ENCODE measurements at places on chromosomes 16 and 17.

DNA sequence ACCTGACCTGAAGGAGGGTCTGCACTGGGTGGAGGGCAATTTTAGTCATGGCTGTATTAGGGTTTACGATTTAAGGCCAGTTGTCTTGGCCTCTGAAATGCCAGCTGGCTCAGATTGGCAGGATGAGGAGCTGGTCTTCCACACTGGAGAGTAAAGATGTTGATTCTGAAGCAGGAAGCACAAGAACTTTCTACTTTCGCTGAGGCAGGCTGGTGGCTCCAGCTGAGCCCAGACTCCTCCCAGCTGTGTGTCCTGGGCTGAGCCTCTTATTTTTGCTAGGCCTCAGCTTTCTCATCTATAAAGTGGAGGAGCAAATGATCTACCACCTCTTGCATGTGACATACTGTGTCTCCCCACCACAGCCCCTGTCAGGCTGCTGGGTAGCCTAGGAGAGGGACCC is 74.4 kb downstream of the MRM1 start:
- DNase-seq = no peak

- no peak for DNase-seq
Measured at GRCh38 chr17:60361889-60362288, 30.0 kb downstream of the USP32 start.

GRCh38 chr17:12605222-12605621 is 60.5 kb upstream of the MYOCD start:
- no peak for DNase-seq

DNA sequence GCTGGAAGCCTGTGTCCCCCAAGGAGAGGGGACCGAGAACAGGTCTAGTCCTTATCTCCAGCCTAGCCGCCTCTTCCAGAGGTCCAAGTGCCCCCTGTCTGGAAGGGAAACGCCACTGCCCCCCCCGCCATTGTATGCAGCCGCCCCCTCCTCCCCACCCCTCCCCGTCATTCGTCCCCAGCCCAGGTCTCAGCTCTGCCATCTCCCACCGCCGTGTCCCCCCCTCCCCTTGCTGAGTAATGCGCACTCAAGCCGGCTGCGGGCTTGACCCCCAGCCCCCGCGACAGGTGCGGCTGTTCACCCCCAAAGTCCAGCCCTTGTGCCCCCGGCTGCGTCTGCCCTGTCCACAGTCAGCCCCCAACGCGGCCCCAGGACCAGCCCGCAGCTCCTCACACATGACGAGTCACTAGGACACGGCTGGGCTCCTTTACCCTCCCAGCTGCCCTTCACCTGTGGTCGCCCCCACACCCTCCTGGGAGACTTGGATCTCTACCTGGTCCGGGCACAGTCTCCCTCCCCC is 622 bp downstream of the GPRC5B start:
- no peak for DNase-seq

- no peak for DNase-seq
Measured at GRCh38 chr16:50613281-50613963, 65.2 kb downstream of the NKD1 start.

DNA sequence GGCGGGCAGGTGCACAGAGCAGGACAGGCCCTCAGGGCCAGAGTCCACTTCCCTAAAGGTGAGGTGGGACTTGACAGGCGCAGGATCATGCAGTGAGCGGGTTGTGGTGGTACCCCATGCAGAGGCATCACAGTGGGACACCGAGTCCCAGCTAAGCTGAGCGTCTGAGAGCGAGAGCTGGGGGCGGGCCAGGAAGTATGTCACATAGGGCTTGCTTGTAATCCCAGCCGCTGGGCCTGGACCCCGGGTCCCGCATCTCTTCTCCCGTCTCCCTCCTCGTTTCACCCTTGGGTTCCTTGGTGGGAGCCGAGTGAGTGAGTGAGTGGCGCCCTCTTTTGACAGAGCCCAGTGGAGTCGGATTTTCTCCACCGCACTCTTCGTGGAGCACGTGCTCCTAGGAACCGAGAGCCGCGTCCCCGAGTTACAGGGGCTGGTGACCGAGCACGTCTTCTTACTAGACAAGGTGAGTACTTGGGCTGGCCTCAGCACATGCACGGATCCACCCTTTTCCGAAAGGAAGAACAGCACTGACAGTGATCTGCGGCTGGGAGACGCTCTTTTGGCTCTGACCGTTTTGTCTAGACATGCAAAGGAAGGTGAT is 50.8 kb upstream of the ENDOV start:
- DNase-seq = no peak

DNA sequence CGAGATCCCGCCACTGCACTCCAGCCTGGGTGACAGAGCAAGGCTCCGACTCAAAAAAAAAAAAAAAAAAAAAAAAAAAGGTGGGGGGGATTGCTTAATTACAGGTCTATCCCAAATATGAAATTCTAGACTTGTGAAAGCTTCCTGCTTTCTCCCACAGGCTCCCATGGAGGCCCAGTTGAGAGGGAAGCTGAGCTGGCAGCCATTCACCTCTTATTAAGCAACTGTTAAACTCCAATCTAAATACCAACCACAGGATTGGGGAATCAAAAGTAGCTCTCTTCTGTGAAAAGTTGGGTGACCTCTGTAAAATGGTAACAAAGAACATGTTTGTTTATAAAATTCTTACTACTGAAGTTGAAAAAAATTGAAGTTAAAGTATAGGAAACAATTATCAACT is 45.8 kb upstream of the STAC2 start:
- no peak for DNase-seq

- DNase-seq = no peak
Measured at GRCh38 chr17:41629316-41629715, 4.9 kb upstream of the KRT17 start.

GRCh38 chr17:80941171-80941570 is 50.5 kb upstream of the CHMP6 start:
- no peak for DNase-seq

GRCh38 chr16:1079341-1079740 is 6.8 kb downstream of the SSTR5 start:
- DNase-seq = no peak

DNA sequence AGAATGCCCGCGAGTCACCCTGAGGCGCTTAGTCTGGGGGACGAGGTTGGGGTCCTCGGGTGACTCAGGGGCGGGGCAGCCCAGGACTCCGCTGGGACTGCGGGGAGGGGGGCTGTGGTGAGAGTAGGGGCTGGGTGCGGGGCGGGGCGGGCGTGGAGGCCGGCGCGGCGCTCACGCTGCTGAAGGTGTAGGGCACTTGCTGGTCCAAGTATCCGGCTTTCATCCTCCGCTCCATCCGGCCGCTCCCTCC is 832 bp downstream of the ETV4 start:
- no peak for DNase-seq

DNA sequence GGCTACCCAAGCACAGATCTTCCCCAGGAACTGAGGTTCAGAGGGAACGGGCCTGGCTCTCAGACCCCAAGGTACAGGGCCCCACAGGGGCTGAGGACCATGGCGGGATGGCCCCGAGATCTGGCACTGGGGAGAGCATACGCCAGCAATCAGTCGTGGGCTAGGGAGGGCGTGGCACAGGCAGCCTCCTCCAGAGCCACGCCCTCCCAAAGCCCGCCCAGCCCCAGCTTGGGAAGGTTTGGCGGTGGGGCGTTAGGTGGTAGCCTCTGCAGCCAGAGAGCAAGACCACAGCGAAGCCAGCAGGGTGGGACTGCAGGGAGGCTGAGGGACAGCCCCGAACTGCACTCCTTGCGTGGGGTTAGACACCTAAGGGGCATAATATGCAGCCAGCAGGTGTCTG is 11.6 kb downstream of the WNT9B start:
- DNase-seq = no peak

DNA sequence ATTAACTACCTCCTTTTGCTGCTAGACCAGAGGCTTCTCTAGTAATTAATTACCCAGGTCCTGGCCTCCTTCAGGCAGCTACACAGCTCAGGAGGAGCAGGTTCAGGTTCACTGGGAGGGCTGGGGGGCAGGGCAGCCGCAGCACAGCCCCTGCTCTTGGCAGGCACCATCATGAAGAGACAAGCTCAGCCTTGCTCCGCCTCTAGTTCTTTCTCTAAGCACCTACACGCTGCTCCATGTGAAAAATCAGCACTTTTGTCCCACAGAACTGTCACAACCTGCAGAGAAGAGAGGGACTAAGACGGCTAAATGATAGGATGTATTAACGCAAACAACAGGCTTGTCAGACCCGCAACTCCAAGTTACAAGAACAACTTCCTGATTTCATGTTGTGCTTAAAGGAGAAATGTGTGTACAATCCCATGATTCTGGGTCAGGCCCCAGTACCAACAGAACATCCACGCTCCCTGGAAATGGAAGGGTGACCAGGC is 53.4 kb downstream of the GRB2 start:
- no peak for DNase-seq

DNA sequence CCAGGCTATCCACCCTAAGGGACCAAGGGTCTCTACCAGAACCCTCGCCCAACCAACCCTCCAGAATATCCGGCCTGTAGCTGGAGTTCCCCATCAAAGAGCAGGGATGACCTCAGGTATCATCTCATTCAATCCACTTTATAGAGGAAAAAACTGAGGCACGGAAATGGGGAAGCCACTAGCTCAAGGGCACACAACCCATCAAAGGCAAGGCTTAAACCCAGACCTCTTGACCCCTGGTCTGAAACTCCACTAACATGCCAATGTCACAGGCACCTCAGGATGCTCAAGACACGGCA is 1.6 kb downstream of the TBC1D10B start:
- DNase-seq = no peak

GRCh38 chr16:10622036-10622921 is 41.9 kb upstream of the EMP2 start:
- DNase-seq = no peak

DNA sequence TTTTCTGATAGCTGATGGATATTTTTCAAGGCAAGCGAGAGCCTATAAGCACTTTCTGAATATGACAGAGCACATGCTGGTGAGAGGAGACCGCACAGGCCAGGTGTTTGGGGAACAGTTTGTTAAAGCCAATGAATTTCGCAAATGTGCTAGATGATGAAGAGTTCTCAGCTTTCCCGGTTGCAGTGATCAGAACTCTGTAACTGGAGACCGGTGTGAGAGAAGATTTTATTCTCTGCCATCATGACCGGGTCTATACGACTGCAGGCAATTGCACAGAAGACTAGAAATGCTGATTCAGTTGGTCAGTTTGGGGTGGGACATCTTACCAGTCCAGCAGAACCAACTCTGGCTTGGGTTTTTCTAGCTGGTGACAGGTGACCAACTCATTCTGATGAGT is 25.4 kb downstream of the SMTNL2 start:
- DNase-seq = no peak

DNA sequence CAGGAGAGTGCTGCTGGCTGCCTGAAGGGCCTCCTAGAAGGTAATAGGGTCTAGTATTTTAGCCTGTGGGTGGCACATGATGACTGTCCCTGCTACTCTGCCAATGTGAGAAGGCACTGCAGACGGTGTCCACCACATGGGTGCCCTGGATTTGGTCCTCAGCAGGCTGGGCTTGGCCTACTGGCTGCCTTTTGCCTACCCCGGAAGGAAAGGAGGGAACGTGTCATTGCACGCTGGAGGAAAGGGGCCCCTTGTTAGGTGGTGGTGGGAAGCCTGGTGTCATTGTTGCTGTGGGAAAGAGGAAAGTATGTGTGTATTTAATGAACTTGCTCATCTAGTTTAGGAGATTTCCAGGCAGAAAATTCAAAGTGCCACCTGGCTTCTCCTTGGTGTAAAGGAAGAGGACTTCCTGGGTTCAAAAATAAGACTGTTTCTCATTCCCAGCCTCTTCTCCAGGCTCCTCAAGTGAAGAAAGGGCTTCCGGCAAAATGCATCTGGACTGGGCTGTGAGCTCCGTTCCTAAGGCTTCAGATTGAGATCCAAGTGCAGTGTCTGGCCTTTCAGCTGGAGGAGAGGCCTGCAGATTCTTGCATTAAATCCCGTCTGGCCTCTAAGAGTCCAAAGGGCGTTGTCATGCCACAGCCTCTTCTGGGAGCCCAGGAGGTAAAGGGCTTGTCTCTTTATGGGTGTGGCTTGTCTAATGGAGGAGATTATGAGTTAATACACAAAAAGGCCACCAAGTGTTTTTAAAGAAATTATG is 55.1 kb downstream of the RPTOR start:
- DNase-seq = no peak

DNA sequence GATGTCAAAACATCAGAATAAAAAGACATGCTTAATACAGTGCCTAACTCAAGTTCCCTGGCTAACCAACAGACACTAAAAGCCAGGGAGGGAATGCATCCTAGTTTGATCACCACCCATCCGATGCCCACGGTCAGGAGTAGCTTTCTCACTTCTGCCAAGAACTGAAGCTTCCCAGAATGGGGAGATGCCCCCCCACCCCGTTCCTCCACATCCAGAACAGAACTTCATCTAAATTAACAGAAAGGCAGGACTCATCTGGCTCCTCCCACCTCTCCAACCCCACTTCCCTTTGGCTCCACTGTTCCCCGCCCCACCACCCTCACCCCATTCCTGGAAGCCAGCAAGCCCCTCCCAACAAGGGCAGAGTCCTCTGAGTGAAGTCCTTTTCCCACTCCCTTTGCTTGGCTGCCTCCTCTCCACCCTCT is 33.7 kb downstream of the GDE1 start:
- no peak for DNase-seq

- no peak for DNase-seq
Measured at GRCh38 chr16:89139907-89140361, 31.6 kb upstream of the CDH15 start.

DNA sequence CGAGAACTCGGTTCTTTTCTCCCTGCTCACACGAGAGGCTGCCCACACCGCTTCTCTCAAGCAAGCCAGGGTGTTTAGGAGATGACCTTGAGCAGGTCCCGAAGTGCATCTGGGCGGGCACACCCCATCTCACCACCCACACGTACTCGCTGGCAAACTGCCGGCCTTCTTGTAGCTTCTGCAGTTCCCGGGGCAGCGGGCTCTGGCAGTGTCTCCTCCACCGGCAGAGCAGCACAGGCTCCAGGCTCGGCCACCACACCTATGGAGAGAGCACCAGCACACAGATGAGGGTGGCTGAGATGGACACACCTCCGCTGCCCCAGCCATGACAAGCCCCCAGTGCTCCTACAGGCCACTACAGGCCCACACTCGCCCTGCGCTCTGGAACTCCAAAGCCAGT is 23.5 kb downstream of the ZNF276 start:
- no peak for DNase-seq

DNA sequence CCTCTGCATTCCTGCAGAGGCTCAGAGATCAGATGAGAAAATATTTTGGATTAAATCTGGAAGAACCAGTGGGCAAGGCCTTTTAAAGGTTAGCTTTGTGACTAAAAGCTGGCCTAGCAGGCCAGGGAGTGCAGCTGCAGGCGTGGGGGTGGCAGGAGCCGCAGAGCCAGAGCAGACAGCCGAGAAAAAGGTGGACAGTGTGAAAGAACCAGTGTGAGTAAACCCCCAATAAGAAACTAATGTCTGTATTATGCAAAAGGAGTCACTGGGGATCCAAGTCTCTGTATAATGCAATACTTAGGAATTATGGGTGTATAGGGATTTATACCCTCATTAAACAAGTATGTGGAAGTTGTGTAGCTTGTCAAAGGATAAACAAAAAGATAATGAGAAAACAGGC is 21.4 kb upstream of the SPACA3 start:
- no peak for DNase-seq

All from LNCaP clone FGC (cell line).